ENCODE measurements at places on chromosomes 3 and 15. TPM values are rescaled to one million over a fixed set of nuclear protein-coding genes. Genes with fewer than 3 reads are reported as not detected.

- peak; percentile 72 for DNase-seq
These were observed 319 bp downstream of the LNP1 start for GRCh38 chr3:100401674-100402041.

- DNase-seq = no peak
These were observed 92.4 kb downstream of the OXNAD1 start for GRCh38 chr3:16357186-16358121.

The GABRG3 gene
- 0.21 TPM for total RNA-seq

GRCh38 chr15:90009301-90010022, 8.3 kb downstream of the ZNF710 start:
- no peak for DNase-seq

GRCh38 chr3:126758882-126759281, 54.8 kb downstream of the CHCHD6 start:
- no peak for DNase-seq

DNA sequence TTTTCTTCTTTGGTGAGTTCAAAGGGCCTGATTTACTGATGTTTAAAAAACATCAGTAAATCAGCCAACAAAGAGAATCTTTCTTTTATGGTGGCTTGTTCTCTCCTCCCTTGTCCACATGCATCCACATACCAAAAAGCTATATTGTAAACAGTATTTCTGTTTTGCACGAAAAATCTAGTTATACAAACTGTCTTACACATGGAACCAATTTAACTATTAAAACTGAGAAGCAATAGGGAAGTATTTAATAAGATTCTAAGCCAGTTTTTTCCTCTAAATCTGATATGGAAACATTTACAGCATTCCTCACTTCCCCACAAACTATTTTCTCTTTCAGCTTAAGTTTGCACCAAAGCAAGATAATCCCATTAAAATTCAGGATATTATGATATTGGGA, 110.8 kb upstream of the ICE2 start:
- no peak for DNase-seq

DNA sequence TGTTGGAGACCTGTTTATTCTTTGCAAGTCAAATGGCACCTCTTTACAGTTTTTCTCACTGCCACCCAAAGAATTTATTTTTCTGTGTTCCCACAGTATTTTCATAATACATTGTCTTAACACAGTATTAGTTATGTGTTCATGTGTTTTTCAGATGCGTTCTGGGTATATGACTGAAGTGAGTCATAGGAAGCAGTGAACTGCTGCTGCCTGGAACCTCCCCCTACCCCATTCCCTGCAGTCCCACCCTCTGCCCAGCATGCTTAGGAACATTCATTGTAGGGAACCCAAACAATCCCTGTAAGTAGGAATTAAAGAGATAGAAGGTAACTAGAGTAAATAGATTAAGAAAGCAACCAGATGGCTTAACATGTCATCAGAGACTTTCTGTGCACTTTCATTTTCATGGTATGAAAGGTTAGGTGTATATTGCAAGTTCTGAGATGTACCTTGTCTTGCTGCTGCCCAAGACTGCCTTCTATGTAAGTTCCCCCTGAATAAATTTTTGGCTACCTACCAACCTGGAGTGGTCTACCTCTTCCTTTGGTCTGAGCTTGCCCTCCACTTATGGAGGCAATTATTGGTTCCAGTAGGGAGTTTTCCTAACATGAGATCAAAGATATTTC, 21.9 kb upstream of the SQOR start:
- no peak for DNase-seq

GRCh38 chr3:30305021-30305420, 301.4 kb upstream of the TGFBR2 start:
- DNase-seq = no peak

GRCh38 chr3:9912294-9912935, 4.5 kb upstream of the IL17RC start:
- DNase-seq = no peak

DNA sequence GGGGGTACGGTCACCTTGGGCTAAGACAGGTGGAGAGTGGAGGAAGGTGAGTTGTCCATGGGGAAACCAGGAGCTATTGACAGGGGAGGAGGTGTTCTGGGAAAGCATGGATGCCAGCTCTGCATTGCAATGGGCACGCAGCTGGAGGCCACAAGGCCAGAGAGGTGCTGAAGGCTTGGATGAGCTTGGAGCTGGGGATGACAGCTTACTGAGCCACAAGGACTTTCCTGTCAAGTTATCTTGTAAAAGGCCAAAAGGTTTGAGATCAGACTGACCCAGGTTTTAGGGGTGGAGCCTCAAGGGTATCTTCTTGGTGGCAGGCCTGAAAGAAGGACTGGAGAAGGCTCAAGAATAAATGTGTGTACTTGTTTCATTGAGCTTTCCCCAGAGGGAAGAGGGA, 115.2 kb downstream of the ASB7 start:
- no peak for DNase-seq

The MUSTN1 gene
- 45.2 TPM for total RNA-seq

GRCh38 chr3:119099785-119100184, 46.2 kb upstream of the TEX55 start:
- DNase-seq = no peak

DNA sequence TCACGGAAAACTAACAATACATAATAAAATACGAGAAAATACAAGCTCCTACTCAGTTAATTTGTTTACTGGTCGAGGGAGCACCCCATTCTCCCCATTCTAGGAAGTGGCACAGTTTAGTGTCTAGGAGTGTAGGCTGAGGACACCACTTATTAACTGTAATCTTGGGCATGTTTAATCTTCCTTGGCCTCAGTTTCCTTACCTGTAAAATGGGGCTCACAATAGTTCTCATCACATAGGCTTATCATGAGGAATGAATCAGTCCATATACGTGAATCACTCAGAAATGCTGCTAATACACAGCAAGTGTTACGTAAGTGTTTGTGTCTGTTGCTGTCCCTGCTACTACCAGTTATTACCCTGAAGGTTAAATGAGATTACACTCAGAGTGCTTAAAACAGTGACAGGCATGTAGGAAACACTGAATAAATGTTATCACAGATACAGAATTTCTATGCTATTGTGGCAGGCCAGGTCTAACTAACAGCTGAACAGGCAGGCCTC, 210.2 kb downstream of the OSBPL10 start:
- DNase-seq = no peak

The ABCC5 gene
- 58.7 TPM for total RNA-seq

- peak; percentile 32 for DNase-seq
These were observed 2.9 kb downstream of the SHOX2 start for GRCh38 chr3:158103081-158103886.

The NR1I2 gene
- total RNA-seq = not detected

GRCh38 chr3:193872265-193872753, 263.6 kb upstream of the HES1 start:
- DNase-seq = peak; percentile 48

GRCh38 chr3:10116138-10116460, 624 bp downstream of the BRK1 start:
- no peak for DNase-seq

- DNase-seq = peak; percentile 33
These were observed 46.4 kb downstream of the ST3GAL6 start for GRCh38 chr3:98809557-98809956.

The DAG1 gene
- total RNA-seq = 201 TPM

The PLCB2 gene
- 8.7 TPM for total RNA-seq

The CLCN2 gene
- total RNA-seq = 2.8 TPM

DNA sequence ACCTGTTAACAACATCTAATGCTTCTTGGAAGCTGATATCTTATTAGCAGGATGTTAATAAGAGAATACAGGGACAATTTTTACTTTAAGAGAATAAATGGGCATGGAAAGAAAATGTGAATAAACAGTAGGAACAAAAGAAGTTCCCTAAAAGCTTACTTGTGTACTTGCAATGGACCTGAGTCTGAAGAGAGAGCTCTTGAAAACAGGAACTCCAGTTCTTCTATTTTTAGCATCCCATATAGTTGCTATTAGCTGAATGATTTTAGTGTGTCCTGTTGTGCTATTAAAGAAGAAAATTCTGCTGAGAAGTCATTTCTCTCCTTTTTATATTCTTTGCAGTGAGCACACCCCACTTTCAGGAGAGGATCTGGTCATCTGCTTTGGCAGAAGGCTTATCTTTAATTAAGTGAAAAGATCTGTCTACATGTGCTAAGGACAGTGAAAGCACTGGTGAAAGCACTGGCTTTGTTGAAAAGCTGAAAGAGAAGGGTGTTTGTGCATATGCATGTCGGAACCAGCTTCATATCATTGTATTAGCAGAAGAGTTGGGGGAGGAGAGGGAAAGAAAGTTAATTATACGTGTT, 1.4 kb upstream of the ST3GAL6 start:
- DNase-seq = no peak

The ARHGEF26 gene
- 18.4 TPM for total RNA-seq

GRCh38 chr15:42681119-42681518, 55.8 kb downstream of the CDAN1 start:
- DNase-seq = no peak

DNA sequence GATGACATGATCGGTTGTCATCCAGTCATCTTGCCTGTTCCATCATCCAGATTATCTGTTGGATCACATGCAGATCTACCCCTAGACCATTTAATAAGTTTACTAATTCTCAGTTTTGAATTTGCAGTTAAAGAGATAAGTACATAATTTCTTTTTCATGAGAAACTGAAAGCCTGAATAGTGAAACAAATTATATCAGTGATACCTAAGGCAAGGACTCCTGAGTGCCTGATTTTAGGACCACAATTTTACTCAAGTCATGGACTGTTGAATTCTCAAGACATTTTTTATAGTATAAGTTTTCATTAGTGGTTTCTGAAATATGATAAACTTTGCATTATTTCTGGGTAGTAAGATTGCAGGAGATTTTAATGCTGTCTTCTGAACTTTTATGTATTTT, 13.2 kb downstream of the SIDT1 start:
- DNase-seq = no peak
